ENCODE measurements at places on chromosomes 6 and 20.

- no peak for DNase-seq
Observed at GRCh38 chr6:13395272-13396237, 67.2 kb upstream of the TBC1D7 start.

DNA sequence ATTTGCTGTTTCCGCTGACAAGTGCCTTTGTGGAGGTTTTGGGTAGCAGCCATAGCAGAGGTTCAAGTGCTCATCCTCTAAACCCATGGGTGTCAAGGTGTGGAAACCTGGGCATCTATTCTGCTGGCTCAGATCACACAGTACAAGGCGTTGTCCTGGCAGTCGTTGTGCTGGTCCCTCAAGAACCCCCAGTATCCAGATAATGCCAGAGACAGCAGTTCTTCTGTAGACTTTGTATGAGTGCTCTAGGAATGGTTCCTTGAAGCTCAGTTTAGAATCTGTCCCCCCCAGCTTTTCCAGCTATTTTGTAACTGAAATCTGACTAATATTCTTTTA, 655.7 kb upstream of the MAP3K7 start:
- DNase-seq, result no peak

GRCh38 chr6:168884050-168884645, 369.5 kb downstream of the THBS2 start:
- no peak for DNase-seq

GRCh38 chr6:138109042-138109997, 2.1 kb upstream of the PERP start:
- DNase-seq, result peak; percentile 60

DNA sequence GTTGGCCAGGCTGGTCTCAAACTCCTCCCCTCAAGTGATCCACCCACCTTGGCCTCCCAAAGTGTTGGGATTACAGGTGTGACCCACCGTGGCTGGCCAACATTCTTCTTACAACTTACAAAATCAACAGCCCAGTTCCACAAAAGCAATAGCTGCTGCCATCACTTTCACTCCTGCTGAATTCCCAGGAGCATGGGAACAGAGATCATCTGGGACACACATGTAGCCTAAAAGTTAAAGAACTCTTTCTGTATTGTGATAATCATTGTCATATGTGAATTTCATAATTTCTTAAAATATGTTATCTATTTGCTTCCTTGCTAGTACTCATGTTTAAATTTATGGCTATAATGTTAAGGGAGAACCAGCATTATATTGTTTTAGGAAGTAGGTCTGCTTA, 51.7 kb downstream of the NCOA6 start:
- DNase-seq, result no peak

- no peak for DNase-seq
Observed at GRCh38 chr6:160273196-160273595, 14.6 kb upstream of the SLC22A2 start.

DNA sequence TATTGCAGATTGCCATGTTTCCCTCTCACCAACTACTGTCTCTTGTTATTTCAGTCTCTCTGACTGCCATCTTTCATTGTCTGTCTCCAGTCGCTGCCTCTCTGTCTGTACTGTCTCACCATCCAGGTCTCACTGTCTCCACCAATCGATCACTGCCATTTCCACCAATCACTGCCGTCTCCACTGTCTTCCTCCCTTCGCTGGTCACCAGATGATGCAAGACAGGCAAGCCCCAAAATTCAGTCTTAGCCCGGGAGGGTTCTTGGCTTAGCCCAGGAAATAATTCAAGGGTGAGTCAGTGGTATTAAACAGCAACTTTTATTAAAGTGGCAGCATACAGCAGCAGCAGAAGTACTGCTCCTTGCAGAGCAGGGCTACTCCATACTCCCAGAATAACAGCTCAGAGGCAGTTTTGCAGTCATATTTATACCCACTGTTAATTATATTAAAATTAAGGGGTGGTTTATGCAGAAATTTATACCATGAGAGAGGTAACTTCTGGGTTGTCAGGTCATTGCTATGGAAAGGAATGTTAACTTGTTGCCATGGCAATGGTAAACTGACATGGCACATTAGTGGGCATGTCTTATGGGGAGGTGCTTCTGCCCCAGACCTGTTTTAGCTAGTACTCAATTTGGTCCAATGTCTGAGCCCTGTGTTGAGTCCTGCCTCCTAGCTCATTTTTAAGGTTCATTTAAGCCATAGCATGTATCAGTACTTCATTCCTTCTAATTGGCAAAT, 23.0 kb upstream of the ECHDC1 start:
- no peak for DNase-seq

- DNase-seq, result no peak
Observed at GRCh38 chr6:169801396-169802160, 50.2 kb downstream of the ERMARD start.

- DNase-seq, result no peak
Observed at GRCh38 chr6:34489207-34489805, 23.4 kb downstream of the PACSIN1 start.

DNA sequence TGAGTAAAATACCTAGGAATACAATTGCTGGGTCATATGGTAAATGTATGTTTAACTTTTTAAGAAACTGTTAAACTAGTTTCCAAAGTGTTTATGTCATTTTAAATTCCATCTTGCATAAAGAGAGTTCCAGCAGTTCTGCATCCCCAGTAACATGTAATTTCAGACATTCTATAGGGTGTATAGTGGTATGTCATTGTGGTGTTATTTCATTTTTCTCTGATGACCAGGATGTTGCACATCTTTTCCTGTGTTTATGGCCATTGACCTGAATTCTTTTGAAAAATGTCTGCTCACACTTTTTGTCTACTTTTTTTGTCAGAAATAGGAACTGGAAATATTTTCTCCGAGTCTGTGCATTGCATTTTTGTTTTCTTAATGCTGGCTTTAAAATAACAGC, 128.9 kb downstream of the TMEM200A start:
- DNase-seq, result no peak

DNA sequence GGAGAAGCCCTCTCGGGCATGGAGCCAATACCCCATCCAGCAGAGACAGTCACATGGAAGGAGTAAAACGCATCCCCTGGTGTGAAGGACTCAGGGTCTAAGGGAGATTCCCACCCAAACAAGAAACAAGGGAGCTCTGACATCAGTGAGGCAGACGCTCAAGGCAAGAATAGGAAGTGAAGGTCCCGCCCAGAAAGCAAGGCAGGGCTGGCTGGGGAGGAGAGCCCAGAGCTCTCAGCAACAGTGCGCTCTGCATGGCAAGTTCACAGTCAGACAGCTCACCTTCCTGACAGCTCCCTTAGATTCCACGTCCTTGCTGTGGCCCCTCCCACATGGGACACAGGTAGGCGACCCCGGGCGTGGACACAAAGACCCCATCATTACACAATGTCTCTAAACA, 85.6 kb downstream of the TTLL2 start:
- DNase-seq, result no peak

- no peak for DNase-seq
Observed at GRCh38 chr20:58246346-58246745, 17.9 kb upstream of the ANKRD60 start.

DNA sequence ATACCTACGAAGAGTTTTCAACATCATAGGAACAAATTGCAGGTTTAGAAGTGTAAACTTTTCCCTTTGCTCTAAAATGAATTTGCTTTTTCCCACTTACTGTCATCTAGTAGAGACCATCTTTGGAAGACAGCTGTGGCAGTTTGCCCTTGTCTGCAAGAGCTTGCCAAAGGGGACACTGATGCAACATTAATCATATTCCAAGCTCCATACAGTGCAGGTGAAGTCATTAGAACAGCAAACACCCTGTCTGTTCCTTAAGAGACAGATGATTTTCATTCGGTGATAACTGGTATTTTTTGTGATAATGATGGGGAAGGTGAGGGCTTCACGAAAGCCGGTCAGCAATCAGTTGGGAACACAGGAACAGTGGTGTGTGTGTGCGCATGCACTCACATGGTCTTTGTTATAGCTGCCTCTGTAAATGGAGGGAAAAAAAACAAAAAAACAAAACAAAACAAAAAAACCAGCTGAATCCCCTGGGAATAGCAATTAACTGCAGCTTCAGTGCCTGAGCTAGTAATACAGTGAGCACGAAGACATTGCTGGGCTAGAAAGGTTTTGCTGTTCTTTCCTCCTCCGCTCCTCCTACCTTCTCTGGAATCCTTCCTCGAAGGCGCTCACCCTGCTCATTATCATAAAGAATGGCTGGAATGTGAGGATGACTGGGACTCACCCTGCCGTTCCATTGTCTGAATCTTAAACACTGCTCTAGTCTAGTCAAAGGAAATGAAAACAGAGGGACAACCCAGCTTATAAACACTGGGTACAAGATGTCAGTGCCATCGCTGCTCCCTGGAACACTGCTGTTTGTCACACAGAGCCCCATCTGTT, 35.2 kb upstream of the KIF13A start:
- DNase-seq, result no peak

DNA sequence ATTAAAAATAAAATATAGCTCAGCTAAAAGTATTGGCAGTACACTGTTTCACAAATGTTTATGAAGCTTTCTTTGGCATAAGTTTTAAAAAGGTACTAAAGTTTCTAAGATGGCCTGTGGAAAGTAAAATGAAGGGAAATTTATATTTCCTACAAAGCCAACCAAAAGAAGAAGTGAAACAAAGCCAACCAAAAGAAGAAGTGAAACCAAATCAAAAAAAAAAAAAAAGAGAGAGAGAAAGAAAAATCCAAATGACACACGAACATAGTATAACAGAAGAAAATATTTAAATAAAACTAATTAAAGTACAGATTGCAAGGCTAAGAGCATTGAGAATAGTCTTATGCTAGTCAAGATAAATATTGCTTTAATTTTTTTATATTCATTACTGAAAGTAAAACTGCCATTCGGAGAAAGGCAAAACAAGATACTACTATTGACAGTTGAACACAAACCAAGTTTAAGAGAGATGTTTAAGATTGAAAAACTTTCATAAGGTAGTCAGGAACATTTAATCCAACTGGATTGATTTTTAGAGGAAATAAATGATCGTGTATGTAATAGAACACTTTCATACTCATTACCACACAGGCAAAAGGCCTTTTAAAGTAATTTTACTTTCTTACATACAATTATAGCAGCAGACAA, 12.8 kb upstream of the KHDRBS2 start:
- DNase-seq, result no peak

GRCh38 chr20:38161412-38161774, 3.7 kb downstream of the TGM2 start:
- DNase-seq, result no peak

- DNase-seq, result no peak
Observed at GRCh38 chr20:61391812-61392520, 139.9 kb downstream of the CDH4 start.

All from T-helper 2 cell (primary cell).